Cortex of kidney (tissue), 1 donor: ENCODE measurements at places on chromosomes 1 and 21.

- DNase-seq, result no peak
Observed at GRCh38 chr1:9243066-9243739, 8.6 kb downstream of the H6PD start.

GRCh38 chr1:213374369-213374768, 323.3 kb downstream of the RPS6KC1 start:
- no peak for DNase-seq

- no peak for DNase-seq
Observed at GRCh38 chr21:45031571-45032191, 42.7 kb upstream of the ADARB1 start.

DNA sequence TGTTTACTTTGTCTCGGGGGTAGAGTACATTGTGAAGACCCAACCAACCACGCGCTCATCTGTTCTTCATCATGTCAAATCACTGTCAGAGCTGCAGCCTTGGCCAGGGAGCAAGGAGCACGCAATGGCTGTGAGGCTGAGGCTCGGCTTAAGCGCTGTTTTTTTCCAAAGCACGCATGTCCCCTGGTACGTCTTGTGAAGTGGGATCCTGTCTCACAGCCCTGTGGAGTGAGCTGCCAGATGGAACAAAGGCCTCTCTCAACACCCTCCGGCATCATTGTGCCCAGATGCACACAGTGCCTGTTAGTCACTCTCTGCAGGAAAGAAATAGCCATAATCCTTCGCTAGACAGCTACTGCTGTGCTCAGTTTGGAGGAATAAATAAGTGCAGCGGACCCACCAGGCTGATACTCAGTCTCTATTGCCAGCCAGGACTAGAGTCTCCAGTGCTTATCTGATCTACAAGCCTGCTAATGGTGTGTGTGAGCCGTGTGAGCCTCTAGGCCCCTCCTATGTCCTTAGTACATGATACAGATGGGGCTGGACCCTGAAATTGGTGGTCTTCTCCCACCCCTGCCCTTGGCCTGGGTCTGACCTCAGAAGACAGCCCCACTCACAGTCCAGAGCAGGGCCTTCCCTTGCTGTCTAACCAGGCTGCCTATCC, 91.3 kb upstream of the COA6 start:
- no peak for DNase-seq

- no peak for DNase-seq
Observed at GRCh38 chr1:232901255-232901654, 49.2 kb upstream of the NTPCR start.

GRCh38 chr1:9338397-9339246, 45.9 kb downstream of the SPSB1 start:
- DNase-seq, result no peak

- no peak for DNase-seq
Observed at GRCh38 chr1:171581226-171581625, 40.8 kb upstream of the MYOCOS start.

- no peak for DNase-seq
Observed at GRCh38 chr1:212816567-212817278, 25.0 kb downstream of the TATDN3 start.

GRCh38 chr21:33940881-33941245, 25.3 kb upstream of the ATP5PO start:
- no peak for DNase-seq

GRCh38 chr1:68116643-68117235, 66.3 kb upstream of the DIRAS3 start:
- DNase-seq, result no peak

DNA sequence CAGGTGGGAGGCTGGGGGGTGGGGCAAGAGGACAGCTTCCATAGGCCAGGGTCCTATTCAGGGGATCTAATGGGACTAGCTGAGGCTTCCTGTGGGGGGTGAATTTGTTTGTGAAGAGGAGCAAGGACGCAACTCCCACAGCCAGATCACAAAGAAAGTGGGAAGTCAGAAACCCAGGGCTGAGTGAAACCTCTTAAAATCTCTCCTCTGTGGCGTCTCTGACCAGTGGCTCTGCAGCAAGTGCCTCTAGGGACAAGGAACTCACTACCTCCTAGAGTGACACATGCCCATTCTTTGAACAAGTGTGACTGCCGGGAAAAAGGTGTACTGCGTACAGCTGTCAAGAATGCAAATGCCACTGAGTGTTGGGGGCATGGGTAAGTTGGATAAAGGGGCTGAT, 187.9 kb downstream of the HIVEP3 start:
- DNase-seq, result no peak

GRCh38 chr1:66996018-66996682, 57.8 kb downstream of the SLC35D1 start:
- no peak for DNase-seq

- DNase-seq, result no peak
Observed at GRCh38 chr1:115076384-115076915, 12.9 kb downstream of the TSPAN2 start.

GRCh38 chr1:207951652-207952051, 40.7 kb upstream of the CD34 start:
- no peak for DNase-seq

- DNase-seq, result no peak
Observed at GRCh38 chr1:41371630-41372599, 10.7 kb downstream of the FOXO6 start.

GRCh38 chr21:39660191-39660980, 47.6 kb downstream of the B3GALT5 start:
- no peak for DNase-seq

GRCh38 chr1:235951661-235952060, 85.0 kb upstream of the LYST start:
- DNase-seq, result no peak

GRCh38 chr1:168347630-168348029, 67.0 kb downstream of the TBX19 start:
- DNase-seq, result no peak

DNA sequence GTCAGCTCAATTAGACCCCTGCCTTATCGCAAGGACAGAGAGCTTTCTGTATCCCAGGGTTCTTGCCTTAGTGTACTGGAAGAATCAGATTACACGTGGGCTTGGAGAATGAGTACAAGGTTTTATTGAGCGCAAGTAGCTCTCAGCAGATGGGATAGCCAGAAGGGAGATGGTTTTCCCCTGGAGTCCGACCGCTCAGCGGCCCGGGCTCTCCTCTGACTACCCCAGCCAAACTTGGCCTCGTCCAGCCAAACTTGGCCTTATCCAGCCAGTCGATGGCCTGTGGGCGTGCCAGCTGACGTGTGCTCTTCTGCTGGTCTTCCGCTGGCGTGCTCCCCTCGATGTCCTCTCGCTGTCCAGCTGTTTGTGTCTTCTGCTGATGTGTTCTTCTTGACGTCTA, 136.9 kb downstream of the SYT14 start:
- no peak for DNase-seq

DNA sequence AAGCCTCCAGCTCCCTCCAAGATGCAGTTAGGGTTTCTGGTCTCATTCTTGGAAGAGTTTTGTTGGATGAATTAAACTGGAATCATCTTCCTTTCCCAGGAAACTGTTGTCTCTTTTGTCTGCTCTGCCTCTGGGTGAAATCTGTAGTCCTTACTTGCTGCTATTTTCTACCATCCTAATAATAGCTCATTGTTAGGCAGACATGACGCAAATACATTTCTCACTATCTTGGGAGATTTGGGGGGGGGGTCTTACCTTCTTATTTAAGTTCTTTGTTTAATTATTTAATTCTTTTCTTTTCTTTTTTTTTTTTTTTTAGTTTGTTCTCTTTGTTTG, 85.4 kb upstream of the DUSP10 start:
- DNase-seq, result no peak

DNA sequence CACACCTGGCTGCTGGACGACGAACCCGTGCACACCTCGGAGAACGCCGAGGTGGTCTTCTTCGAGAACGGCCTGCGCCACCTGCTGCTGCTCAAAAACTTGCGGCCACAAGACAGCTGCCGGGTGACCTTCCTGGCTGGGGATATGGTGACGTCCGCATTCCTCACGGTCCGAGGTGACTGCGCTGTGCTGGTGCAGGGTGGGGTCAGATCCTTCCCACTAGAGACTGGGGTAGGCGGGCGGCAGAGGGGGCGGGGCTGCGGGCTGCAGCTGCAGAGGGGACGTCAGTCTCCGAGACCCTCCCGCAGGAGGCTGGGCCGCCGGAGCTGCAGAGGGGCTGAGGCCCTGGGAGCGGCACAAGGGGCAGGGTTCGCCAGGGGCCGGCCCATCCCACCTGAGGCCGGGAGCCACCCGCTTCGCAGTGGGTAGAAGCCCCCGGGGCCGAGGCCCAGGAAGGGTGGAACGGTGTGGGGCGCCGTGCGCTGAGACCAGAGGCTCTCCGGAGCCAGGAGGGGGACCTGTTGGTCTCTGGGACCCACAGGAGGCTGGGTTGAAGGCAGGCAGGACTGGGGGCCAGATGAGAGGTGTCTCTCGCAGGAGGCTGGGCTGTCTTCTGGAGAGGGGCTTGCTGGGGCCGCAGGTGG, 90.6 kb downstream of the TRIM11 start:
- no peak for DNase-seq

DNA sequence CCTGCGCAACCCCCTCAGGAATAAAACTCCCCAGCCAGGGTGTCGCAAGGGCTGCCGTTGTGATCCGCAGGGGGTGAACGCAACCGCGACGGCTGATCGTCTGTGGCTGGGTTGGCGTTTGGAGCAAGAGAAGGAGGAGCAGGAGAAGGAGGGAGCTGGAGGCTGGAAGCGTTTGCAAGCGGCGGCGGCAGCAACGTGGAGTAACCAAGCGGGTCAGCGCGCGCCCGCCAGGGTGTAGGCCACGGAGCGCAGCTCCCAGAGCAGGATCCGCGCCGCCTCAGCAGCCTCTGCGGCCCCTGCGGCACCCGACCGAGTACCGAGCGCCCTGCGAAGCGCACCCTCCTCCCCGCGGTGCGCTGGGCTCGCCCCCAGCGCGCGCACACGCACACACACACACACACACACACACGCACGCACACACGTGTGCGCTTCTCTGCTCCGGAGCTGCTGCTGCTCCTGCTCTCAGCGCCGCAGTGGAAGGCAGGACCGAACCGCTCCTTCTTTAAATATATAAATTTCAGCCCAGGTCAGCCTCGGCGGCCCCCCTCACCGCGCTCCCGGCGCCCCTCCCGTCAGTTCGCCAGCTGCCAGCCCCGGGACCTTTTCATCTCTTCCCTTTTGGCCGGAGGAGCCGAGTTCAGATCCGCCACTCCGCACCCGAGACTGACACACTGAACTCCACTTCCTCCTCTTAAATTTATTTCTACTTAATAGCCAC, 696 bp downstream of the TGFB2 start:
- no peak for DNase-seq

GRCh38 chr21:45353200-45353599, 51.8 kb upstream of the COL18A1 start:
- no peak for DNase-seq
